ENCODE measurements at places on chromosomes 7 and 10. TPM values are rescaled to one million over a fixed set of nuclear protein-coding genes. Genes with fewer than 3 reads are reported as not detected.

DNA sequence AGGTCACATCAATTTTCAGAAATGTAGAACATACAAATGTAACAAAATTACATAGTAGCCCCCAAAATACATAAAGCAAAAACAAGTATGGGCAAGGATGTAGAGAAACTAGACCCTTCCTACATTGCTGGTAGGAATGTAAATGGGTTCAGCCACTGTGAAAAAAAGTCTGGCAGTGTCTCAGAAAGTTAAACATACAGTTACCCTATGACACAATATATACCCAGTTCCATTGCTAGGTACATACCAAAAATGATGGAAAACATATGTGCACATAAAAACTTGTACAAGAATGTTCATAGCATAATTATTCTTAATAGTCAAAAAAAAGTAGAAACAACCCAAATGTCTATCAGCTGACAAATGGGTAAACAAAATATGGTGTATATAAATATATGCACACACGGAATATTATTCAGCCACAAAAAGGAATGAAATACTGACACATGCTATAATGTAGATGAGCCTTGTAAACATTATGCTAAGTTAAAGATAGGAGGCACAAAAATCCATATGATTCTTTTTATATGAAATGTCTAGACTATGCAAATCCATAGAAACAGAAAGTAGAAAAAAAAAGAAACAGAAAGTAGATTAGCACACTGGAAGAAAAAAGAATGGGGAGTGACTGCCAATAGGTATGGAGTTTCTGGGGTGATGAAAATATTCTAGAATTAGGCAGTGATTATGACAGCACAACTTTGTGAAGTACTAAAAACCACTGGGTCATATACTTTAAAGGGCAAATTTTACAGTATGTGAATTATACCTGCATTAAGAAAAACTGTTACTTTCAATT is 13.5 kb downstream of the HERPUD2 start:
- DNase-seq = no peak

DNA sequence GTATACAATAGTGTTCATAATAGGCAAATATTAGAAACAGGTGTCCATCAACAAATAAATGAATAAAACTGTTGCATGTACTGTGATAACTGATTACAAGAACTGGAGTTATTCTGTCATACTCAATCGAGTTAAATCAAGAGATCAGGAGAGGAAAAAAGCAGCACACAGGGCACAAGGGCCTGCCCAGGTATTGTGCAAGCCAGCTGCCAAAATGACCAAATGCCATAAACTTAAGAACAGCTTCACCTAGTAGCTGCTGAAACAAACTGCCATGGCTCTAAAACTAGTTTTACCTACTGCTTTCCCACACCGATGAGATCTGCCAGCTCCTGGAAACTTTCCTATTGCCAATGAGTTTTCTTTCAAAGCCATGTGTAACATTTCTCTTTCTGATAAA is 12.2 kb downstream of the GSAP start:
- no peak for DNase-seq

DNA sequence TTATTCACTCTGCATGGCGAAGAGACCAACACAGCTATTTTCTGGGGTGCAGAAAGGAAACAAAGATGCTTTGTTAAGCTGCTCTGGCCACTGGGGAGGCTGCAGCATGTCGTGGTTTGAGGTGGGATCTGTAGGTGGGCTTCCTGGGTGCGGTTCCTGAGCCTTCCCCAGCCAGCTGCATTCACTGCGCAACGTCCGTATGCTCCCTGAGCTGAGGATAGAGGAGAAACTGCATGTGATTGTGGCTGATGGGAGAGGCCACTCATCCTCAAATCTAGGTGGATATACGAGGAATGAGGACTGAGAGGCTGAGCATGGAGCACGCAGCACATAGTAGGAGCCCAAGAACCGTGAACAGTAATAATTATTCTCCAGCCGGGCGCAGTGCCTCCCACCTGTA is 9.9 kb upstream of the DNAAF5 start:
- no peak for DNase-seq

GRCh38 chr7:43479042-43479441 is 103.9 kb upstream of the STK17A start:
- no peak for DNase-seq

GRCh38 chr7:129493555-129493954 is 8.8 kb upstream of the SMKR1 start:
- DNase-seq = no peak

ELAPOR2 gene
- polyA plus RNA-seq = 8.2 TPM

DNA sequence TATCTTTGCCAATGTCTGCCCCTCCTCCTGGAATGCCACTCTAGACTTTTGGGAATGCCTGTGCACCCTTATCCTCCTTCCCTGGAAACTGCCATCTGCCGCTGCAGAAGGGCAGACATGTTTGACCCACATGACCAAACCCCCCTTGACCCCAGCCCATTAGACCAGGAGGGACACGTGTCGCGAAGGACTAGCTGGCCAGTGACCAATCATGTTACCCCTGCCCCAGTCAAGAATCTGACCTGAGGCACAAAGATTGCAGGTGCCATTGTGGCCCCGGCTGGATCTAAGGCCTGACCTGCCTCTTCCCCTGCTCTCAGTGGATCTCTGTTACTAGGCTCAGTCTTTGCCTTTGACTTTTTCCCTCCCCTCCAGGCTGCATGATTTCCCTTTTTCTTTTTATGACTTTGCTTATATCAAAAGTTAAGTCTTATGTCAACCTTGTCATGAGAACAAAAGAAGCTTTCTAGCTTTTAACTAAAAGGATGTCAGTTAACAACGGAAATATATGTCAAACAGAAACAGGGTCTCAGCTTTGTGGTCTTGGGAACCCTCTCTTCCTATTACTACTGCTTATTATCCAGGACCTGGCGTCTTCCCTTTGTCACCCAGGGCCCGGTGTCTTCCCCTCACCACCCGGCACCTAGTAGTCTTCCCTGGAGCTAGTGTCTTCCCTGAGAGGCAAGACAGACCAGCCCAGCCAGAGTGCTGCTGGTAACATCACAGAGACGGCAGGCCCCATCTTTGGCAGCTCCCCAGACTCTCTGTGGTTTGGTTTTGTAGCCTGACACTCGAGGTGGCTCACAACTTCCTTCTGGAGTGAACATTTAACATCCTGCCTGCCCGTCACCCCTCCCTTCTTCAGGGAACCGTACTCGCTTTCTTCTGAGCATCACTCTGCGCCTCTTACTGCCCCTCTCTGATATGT is 24.4 kb upstream of the PPIF start:
- DNase-seq = no peak

MYH16 gene
- 0.01 TPM for polyA plus RNA-seq

FAM25A gene
- not detected for polyA plus RNA-seq

DNA sequence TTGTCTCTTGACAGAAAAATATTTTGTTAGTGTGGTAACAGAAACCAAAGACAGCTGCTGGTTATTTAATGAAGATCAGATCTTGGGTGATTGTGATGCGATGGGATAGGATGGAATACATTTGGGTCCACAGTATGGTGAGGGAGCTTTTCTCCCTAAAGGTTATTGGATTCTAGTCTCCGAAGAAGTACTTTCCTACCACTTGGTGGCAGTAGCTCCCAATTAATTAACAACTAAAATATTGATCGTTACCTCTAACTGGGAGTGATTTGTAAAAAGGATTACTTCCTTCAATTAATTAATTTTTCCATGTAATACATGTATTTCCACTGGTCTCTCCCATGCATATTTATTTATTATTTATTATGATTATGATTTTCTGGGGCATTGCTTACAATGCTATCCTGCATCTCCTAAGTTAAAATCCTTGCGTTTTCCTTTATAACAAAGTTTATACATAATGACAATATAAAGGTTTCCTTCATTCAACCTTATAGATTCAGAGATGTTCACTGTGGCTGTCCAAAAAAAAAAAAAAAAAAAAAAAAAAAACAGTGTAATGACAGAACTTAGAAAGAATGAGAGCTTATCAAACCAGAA is 25.6 kb downstream of the TMEM196 start:
- DNase-seq = no peak
